HT1080 (cell line): ENCODE measurements at places on chromosomes 5 and 9.
A peak's percentile ranks its signal among the peaks of the same experiment; 100 is the strongest.

- no peak for DNase-seq
These were observed 13.9 kb upstream of the ANXA6 start for GRCh38 chr5:151171529-151171928.

DNA sequence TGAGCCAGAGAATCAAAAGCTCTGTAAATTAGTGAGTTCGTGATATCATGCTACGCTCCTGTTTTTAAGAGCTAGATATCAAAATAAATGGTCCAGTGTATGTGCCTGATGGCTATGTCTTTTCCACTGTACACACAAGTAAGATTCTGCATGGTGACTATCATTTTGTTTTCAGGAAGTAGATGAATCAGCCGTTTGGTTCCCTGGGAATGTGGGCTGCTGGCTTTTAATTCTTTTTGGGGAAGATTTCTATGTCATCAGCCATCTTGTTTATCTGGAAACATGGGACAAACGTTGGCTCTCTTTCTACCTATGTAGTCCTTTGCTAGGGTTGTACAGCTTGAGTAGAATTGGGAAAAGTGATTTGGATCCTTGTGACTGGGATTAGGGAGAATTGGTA, 126.7 kb downstream of the GRIA1 start:
- peak; percentile 73 for DNase-seq

DNA sequence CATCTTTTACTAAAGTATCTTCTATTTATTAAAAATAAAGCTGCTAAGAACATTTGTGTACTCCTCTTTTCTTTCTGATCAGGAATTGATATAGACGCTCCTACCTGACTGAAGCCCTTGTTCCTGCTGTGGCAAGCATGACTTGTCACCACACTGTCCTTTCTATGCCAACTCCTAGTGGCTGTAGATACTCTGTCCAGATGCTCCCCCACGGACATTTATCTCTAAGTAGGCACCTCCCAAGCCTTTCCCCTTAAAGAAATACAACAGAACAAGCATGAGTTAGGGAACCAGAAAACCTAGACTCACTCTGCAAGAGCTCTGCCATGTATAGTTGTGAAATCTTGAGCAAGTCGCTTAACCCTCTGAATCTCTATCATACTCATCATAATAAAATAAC, 53.2 kb downstream of the FAM114A2 start:
- no peak for DNase-seq

- DNase-seq = no peak
These were observed 34.8 kb downstream of the NADK2 start for GRCh38 chr5:36206913-36207312.

DNA sequence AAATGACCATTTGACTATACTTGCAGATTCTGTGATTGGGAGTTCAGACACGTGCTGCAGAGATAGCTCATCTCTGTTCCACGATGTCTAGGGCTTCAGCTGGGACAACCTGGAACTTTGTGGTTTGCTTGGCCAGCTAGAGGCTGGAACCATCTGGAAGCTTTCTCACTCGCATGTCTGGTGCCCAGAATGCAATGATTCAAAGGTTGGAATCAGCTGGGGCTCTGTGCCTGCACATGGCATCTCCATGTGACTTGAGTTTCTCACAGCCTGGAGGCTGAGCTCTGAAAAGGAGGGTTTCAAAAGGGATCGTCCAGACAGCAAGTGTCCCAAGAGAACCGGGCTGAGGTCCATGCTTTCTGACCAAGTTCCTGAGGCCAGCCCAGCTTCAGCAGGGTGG, 465.2 kb downstream of the GADD45G start:
- DNase-seq = no peak

DNA sequence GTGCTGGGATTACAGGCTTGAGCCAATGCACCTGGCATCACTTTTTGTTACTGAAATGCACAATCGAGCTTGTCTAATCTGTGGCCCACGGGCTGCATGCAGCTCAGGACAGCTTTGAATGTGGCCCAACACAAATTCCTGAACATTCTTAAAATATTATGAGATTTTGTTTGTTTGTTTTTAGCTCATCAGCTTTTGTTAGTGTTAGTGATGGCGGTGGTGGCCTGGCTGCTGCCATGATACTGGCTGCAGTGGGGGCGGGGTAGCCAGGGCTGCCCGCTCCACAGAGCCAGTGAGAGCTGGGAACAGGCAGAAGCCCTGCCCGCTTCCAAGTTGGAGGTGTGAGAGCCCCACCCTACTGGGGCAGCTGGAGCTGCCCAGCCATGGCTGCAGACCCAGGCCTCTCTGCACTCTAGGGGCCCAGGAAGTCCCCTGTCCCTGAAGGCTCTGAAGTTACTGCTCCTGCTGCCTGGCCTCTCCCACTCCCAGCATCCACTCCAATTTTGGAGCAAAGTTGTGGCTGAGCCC, 76.6 kb upstream of the SHB start:
- DNase-seq = no peak

- no peak for DNase-seq
These were observed 34.6 kb downstream of the HABP4 start for GRCh38 chr9:96484521-96484931.

- no peak for DNase-seq
These were observed 403.9 kb downstream of the ZNF608 start for GRCh38 chr5:124342584-124342983.

DNA sequence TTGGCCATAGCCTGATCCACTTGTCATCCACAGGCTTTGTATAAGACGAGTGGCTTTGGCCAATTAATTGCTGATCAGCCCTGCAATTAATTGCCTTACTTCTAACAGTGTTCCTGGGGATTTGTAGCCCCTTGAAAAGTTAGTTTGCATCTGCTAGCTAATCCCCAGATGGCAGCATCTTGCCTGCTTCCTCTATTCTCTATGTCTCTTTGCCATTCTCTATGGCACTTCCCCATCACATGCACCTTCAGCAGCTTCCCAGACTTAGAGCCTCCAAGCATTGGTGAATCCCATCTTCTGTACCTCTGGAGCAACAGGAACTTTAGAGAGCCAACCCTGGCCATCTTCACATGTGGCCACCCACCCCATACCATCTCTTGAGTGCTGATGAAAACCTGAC, 197.0 kb upstream of the DMAC1 start:
- DNase-seq = no peak

DNA sequence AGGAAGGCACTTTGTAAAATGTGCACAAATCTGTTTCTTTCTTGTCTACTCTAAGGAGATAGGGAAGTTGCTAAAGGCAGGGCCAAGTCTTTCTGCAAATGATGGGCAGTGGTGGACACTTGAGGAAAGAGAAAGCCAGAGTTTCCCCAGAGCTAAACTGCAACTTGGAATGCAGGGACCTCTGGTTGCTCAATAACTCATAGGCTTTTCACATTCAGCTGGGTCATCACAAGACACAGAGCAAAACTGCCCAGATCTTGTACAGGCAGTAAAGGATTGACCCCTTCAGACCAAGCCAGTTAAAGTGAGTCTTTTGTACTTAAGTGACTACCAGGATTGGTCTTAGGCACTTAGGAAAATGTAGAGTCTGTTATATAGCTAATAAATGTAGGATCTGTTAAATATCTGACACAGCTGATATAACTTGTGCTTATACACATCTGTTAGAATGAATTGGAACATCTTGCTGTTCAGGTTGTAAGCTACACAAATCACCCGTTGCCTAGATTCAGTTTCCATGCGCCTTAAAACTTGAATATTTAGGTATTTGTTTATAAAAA, 13.5 kb upstream of the AGXT2 start:
- DNase-seq = no peak

- peak; percentile 29 for DNase-seq
These were observed 37.9 kb downstream of the TNFAIP8 start for GRCh38 chr5:119393746-119394145.

DNA sequence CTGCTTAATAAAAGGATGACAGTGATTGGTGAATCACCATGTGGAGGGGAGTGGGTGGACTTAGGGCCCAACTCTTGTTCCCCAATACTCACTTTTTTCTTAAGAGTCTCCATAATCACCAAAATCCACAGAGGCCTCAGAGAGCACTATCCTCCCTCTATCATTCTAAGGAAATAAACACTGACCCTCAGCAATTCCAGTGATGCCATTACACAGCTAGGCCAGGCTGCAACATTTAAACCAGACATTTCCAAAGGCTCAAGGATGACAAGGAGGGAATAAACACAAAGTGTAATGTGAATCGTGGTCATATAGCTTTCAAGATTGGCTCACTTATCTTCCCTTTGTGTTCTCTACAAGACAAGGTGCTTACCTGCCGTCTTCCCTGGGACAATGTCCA, 2.4 kb upstream of the ARSI start:
- DNase-seq = no peak

- DNase-seq = no peak
These were observed 33.4 kb upstream of the CDC42SE2 start for GRCh38 chr5:131230406-131230805.

DNA sequence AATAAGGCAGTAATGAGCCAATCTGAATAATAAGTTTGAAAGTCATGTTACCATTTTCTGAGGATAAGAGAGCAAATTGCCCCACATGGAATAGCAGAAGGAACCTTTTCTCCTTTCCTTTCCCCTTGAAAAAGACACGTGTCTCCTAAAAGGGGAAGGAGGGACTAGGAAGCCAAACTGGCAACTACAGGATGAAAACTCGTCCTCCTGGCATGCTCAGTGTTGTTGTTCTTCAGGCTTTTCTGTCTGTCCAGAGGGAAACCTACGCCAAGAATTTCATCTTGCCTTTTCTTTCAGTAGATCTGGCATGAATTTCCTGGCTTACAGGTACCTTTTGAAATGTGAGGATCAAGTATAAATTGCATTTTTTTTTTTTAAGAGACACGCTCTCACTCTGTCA, 355.9 kb upstream of the TLE4 start:
- DNase-seq = peak; percentile 2

DNA sequence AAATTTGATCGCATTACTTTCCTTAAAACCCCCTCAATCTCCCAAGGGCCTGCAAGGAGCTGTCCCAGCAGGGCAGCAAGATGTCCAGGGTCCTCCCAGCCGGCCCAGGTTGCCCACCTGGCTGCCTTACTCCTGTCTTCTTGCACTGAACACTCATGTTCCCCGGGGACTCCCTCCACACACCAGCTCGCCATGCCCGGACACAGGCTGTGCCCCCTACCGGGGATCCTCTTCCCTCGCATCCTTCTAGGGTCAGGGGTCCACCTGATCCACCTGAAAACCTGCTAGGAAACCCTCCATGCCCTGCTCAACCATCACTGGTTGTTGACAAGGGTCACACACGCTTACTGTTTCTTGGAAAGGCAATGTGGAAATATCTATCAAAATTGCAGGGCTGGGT, 172.0 kb upstream of the MSX2 start:
- no peak for DNase-seq

DNA sequence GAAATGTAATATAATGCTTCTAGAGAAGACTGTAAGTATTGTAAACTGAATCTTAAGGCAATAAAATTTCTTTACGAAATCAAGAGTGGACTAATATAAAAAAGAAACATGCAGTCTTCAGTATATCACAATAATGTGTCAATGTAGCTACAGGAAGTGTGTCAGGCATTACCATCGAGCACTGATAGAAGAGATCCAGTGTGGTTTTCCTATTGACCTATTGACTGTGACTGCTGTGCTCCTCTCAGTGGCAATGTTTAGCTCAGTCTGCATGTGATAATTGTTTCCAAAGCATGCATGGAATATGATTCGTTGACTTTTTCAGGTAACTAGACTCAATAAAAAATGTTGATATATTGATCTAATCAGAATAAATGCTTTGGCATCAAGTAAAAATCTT, 20.3 kb upstream of the PCSK1 start:
- DNase-seq = peak; percentile 15

DNA sequence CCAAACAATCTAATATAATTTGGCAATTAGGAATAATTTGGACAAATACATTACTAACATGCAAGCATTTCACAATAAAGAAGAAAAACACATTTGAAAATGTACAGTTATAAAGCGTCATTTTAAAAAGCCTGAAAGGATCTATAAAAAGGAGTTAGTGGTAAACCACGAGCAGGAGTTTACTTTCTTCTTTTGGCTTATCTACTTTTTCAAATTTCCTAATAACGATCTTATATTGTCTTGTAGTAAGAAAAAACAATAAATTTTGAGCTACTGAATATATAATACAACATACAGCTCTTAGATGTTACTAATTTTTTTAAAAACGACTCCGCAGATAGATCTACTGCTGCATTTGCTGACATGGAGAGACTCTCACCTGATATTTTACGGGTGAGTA, 79.9 kb downstream of the SMIM23 start:
- no peak for DNase-seq

- no peak for DNase-seq
These were observed 596.0 kb upstream of the ADAMTS16 start for GRCh38 chr5:4544049-4544670.

GRCh38 chr9:36005891-36006290, 30.8 kb upstream of the RECK start:
- DNase-seq = no peak

- no peak for DNase-seq
These were observed 142.1 kb upstream of the NMUR2 start for GRCh38 chr5:152547202-152547601.

DNA sequence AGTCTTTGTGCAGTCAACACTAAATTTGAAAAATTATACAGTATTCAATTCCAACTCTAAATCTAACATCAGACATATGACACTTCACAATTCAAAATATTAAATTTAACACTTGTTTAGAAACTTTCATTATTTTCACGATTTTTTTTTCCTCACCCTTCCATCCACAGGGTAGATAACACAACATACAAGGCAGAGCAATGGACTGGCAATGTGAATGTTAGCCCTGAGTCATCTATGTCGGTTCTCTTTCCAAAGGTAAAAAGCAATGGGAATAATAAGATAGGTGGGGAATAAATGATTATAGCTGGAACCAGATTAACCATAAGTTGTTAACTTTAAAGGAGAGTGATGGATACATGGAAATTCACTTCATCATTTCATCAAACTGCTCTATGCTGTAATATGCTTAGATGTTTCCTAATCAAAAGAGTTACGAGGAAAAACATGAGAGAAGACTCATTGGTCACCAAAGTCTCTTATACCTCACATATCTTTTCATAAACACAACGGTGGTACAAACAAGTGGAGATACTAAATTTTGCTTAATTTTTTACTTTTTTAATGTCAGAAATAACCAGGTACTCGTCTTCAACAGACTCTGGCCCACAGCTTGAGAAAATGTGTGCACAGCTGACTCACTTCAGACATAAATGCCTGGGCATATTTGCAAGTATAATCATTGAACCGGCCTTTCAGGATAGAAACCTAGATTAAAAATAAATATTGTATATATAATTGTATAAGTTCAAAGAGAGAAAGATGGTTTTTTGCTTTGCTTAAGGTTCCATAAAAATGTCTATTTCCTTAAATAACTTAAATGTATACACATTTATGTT, 23.0 kb downstream of the RFX3 start:
- DNase-seq = no peak

GRCh38 chr5:89267788-89268187, 384.8 kb upstream of the MEF2C start:
- no peak for DNase-seq

DNA sequence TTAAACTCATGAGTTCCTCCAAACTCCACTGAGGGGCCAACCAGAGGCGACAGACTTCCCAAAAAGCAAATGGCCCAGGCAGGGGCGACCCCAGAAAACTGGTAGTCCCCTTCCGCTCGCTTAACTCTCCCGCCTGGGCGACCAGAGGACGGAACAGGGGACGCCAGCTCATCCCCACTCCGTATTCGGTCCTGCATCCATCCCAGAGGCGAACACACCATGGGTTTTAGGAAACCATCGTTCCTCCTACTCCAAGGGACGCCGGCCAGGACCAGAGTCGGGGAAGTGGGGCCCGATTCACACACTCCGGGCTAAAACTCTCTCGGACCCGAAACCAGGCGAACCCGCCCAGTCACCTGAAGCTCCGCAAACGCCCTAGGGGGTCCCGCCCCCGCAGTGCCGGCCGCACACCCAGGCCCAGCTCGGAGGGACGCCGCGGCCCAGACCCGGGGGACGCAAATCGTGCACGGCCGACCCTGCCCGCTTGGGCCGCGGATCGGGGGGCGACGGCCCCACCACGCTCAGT, 478 bp downstream of the TEX10 start:
- peak; percentile 24 for DNase-seq
